ENCODE measurements at places on chromosomes 5 and 9.

DNA sequence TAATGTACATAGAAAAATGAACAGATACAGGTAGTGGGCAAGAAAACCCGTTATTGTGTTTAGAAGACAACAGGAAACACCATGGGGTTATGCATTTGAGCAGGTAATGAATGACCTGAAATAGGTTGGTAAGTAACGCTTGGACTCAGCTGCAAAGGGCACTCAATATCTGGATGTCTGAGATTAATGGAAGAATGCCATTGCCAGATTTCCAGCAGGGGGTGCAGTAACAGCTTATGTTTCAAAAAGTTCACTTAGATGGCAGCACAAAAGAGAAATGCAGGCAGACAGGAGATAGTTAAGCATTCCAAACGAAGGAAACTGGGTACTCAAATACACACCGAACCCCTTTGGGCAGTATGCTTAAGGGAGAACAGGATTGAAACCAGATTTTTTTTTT lies 285.5 kb upstream of the VLDLR start:
- DNase-seq = no peak

- no peak for DNase-seq
These were observed 378.3 kb downstream of the BRINP1 start for GRCh38 chr9:118990949-118991348.

DNA sequence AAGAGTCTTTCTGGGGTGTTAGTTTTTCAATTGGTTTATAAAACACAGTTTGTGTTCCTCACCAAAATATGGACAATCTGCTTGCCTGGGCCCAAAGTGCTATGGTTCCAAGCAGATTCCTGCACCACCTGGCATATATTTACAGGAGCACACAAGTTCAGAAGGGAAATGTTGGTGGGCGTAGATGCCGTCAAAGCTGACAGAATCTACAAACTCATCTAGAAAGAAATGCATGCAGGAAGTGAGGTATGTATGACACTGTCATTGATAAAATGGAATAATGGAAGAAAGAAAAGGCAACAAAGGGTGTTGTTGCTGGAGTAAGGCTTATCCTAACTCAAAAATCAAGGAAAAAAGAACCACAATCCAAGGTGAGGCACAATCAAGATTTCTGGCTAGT lies 225.8 kb downstream of the MLLT3 start:
- DNase-seq = peak; percentile 12

GRCh38 chr9:76619640-76620039 lies 144.6 kb upstream of the PCA3 start:
- no peak for DNase-seq

DNA sequence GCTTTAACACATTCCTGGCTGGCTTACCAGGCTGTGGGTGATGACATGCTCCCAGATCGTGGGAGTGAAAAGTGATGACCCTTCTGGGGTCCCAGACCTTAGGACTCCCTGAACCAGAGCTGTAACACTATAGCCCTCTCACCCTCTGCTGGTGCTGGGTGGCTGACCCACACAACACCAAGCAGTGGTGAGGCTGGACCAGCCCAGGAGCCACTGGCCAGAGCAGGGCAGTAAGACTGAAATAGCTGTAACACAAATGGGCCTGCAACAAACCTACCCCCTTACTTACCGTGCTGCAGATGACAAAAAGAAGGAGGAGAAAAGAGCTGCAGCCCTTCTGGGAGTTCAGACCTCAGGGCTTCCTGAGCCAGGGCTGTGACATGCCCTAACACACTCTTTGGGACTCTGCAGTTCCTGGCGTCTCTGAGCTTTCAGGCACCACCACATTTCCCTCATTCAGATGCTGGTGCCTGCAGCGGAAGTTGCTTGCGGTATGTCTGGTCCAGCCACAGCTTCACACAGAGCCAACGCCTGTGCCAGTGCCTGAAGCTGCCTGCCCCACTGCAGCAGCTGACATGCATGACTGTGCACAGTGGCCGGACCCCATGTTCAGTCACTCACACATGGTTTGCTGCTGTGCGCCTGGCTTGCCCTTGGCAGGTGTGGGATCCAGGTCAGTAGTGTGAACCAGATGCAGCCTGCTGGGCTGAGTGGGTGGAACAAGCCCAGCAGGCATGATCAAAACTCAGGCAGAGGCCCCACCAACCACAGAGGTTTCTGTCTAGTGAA lies 1247.4 kb downstream of the EFNA5 start:
- no peak for DNase-seq

- no peak for DNase-seq
These were observed 488.0 kb downstream of the RASEF start for GRCh38 chr9:82574911-82575310.
